ENCODE measurements at places on chromosomes 16 and 17.
A peak's percentile ranks its signal among the peaks of the same experiment; 100 is the strongest.

- peak; percentile 46 for DNase-seq
Measured at GRCh38 chr17:80780381-80781198, 211.1 kb upstream of the CHMP6 start.

GRCh38 chr17:52828621-52829020, 670.1 kb upstream of the CA10 start:
- DNase-seq = no peak

GRCh38 chr16:67192781-67193361, 916 bp downstream of the E2F4 start:
- DNase-seq = no peak

GRCh38 chr16:75198135-75198600, 8.8 kb downstream of the CTRB2 start:
- no peak for DNase-seq

- no peak for DNase-seq
Measured at GRCh38 chr17:80438806-80439205, 23.8 kb downstream of the ENDOV start.

- no peak for DNase-seq
Measured at GRCh38 chr16:20901436-20902112, 1.0 kb downstream of the LYRM1 start.

DNA sequence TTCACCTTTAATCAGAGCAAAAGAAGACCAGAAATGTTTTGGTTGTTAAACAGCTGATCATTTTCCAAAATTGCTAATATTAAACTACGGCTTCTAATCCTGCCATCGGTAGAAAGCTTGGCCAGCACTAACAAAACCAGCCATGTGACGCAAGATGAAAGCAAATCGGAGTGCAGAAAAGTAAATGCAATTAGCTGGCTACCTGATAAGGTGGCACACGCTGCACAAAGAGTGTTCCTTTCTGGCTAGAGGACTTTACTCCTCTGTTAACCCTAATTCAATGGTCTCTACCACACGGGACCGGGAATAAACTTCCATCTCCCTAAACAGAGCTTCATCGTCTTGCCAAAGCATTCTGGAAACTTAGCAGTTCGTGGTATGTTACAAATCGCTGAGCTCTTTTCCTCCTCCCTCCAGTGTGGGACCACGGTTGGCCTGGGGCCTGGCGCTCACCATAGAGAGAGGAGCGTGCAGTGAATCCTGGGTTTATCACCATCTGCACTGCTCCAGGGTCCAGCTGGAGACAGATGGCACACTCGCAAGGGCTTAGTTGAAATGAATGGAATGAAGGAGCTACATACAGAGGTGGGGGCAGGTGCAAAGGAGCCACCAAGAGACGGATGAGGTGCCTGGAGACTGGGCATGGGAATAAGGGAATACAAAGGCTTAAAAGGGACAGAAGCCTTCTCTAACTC, 10.1 kb upstream of the COG1 start:
- no peak for DNase-seq

- no peak for DNase-seq
Measured at GRCh38 chr17:73492821-73493814, 151.1 kb downstream of the SDK2 start.

- no peak for DNase-seq
Measured at GRCh38 chr16:57123216-57123973, 31.0 kb downstream of the CPNE2 start.

- no peak for DNase-seq
Measured at GRCh38 chr16:1929105-1929504, 10.9 kb upstream of the HS3ST6 start.

- no peak for DNase-seq
Measured at GRCh38 chr17:58541249-58541648, 26.8 kb upstream of the MTMR4 start.

- no peak for DNase-seq
Measured at GRCh38 chr16:14182999-14183398, 111.9 kb downstream of the MRTFB start.

DNA sequence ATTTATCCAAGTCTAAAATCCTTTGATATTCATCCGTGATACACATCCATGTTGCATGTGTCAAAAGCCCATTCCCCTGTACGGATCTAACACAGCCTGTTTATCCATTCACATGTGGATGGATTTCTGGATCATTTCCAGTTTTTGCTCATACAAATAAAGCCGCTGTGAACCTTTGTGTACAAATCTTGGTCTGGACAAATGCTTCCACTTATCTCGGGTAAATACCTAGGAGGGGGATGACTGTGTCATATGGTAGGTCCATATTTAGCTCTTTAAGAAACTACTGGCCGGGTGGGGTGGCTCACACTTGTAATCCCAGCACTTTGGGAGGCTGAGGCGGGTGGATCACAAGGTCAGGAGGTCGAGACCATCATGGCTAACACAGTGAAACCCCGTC, 6.3 kb upstream of the TBCD start:
- DNase-seq = no peak

DNA sequence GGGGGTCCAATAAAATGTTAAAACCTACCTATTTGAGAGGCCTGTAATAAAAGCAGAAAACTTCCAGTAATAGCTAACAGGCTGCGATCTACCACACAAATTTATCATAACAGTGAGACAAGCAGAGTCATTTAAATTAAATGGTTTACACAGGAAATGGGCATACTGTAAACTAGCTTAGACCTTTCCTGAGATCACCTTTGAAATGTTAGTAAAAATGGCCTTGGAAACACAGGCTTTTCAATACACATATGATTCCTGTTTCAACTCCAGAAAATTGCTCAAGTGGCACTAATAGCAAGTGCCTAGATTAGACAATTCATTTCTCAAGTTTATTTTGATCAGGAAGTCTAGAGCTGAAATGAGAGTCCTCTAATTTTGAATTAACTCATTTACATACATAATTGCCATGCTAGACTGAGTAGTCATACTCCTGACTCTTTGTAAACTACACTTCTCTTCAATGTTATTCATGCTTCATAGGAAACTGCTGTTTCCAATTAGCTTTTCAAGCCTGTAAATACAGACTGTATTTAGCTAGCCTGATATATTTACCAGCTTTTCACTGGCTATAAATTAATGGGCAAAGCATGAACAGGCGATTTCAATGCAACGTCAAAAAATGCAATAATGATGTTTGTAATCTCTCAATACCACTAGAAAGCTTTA, 43.3 kb downstream of the PARN start:
- DNase-seq = no peak

DNA sequence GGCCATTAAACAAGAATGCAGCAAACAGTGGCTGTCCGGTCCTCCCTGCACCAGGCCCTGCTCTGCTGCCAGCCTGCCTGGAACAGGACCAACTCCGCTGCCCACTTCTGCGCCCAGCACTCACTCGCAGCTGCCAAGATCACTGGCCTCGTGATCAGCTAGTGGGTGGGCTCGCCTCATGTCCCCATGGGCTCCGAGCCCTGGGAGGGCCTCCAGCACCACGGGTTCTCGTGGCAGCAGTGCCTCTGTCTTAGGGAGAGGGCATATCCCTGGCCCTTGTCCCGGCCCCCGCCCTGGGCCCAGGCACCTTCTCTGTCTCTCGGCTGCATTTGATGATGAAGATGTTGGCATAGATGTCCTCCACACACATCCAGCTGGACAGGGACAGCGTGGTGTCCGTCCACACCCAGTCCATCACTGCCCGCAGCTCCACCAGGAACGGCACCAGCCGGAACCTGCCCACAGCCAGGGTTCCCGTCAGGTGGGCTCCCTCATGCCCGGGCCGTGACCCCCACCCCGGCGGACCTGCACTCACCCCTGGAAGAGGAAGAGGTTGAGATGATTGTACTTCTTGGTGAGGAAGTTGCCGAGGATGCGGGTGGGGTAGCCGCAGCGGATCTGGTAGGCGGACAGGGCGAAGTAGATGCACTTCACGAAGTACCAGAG, 13.1 kb downstream of the CTU2 start:
- no peak for DNase-seq

GRCh38 chr16:7055443-7055842, 277.2 kb upstream of the RBFOX1 start:
- DNase-seq = no peak

Data from stimulated activated CD4-positive, alpha-beta T cell treated with anti-CD3 and anti-CD28 coated beads, TNF-alpha, amount 100 ng/mL, for 48 hours (primary cell).